ENCODE measurements at places on chromosomes 2 and 18.

- DNase-seq: no peak
Measured at GRCh38 chr2:221397187-221397586, 174.9 kb downstream of the EPHA4 start.

GRCh38 chr18:35099911-35100310 is 58.7 kb downstream of the MAPRE2 start:
- DNase-seq: no peak

DNA sequence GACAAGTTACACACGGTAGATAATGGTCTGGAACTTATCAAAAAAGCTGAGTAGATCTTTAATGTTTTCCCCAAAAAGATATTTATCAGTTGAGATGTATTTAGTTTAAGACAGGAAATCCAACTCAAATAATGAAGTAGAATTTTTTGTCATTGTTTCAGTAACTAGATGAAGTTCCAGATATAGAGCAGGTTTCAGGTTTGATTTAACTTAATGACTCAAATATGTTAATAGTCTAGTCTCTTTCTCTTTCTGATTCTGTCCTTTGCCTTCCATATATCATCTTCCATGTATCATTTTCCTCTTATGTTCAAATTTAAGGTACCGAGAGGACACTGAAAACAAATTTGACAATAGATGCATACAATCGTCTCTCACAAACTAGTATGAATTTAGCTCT is 23.6 kb upstream of the DOCK10 start:
- no peak for DNase-seq

GRCh38 chr2:222943820-222944219 is 83.0 kb downstream of the ACSL3 start:
- no peak for DNase-seq

- no peak for DNase-seq
Measured at GRCh38 chr18:80200171-80200931, 47.0 kb downstream of the PARD6G start.

GRCh38 chr2:144461308-144461766 is 58.6 kb downstream of the ZEB2 start:
- DNase-seq: no peak

DNA sequence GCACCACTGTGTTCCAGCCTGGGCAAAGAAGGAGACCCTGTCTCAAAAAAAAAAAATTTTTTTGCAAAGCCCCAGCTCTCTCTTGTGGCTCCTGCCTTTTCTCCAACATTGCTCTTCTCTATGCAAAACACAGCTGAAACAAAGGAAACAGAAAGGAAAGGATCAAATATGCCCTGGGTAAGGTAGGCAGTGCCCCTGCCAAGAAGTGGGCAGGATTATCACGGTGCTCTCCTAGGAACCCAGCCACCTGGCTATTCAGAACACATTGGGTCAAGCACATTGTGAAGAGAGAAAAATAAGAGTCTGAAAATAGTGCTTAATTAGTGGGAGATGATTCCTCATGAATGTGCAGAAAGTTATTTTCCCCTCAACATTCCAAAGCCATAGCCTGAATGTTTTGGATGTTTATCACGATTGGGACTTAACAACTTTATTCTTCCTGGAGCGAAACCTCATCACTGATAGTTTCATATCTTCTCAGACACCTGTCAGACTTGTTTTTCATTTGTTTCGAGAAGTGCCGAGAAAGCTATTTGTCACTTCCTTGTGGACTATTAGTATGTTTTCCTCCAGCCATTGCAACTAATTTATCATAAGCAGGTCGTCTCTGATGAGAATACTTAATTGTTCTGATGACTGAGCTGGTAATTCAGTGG is 42.7 kb upstream of the RPL31 start:
- DNase-seq: no peak

DNA sequence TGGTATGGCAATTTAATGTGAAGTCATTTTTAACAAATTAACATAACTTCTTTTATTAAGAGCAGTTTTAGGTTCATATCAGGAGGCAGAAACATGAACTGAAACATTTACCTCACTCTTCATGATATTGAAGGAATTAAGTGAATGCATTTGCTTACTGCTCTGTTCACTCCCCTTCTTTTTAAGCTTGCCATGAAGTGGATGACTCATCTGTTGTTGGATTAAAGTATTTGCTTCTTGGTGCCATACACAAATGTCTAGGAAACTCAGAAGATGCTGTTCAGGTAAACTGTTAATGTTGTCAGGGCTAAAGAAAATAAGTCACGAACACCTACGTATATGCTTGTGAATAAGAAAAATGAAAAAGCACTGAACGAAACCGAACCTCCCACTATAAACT is 10.2 kb upstream of the CABYR start:
- no peak for DNase-seq

DNA sequence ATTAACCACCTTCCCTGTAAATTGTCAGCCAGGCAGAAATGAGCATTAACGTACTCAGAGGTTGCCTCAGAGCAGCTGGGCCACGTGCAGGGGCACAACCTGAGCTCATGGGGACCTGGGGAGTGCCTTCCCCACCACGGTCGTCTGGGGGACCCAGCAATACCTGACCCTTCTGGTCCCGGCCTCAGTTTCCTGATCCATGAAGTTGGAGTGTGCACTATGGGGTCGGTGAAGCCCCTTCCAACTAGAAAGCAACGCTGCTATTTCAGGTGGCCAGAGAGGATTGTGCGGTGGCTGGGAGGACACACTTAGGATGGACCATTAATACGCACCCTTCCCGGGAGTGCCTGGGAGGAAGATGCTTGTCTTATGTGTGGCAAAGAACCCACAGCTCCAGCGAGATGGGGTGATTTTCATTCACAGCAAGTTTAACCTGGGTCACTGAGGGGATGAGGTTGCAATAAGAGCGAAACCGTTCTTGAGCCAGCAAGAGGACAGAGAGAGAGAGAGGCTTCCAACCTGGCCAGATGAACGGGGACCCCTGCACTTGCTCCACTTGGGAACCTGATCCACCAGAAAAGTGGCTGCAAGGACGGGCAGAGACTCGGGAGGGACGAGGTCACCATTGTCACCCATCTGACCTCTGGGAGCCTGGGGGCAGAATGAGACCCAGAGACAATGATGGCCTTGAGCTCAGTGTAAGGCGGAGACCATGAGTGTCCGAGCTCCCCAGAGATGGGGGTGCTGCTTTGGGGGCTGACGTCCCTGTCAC is 36.2 kb downstream of the NGEF start:
- no peak for DNase-seq

DNA sequence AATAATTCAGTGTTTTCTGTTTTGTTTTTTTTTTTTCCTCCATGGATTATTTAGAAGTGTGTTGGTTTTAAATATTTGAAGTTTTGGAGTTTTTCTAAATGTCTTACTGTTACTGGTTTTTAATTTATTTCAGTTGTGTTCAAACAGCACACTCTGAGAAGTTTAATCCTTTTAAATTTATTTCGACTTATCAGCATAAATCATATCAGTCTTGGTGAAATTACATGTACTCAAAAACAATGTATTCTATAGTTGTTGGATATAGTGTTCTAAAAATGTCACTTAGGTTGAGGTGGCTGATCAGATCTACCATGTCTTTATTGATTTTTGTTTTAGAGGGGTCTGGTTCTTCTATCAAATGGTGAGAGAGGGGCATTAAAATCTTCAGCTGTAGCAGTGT is 134.7 kb downstream of the NCOA1 start:
- no peak for DNase-seq

- no peak for DNase-seq
Measured at GRCh38 chr2:13560322-13560721, 843.6 kb downstream of the TRIB2 start.

- DNase-seq: no peak
Measured at GRCh38 chr2:238501311-238501710, 74.6 kb downstream of the ASB1 start.

DNA sequence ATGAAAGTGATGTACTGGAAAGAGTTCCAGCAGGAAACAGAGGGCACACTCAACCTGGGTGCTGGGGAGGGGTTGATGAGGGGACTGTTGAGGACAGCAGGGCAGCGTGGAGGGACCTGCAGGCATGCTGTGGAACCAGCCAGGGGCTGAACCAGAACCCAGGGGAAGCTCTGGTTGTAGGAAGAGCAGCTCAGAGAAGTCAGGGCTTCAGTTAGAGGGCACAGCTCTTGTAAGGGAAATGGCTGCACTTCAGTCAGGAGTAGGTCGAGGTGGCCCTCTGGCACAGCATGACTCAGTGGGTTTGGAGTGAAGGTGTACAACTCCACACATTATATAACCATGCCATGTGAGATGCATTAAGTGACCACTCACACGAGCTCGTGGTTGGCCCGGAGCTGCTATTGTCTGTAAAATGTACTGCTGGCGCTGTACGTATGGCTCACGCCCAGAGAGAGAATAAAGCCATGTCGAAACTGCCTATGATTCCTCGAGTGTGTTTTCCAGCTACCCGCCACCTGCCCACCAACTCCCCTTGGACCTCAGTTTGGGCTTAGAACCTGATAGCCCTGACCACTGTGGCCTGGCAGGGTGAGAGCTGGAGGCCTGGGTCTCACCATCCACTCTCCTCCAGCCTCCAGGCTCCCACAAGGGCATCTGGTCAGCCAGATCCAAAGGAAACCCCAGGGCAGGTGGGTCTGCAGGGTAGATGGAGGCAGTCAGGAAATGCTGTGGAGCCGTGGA is 136.5 kb upstream of the HS6ST1 start:
- no peak for DNase-seq

GRCh38 chr2:36395866-36396265 is 40.3 kb downstream of the CRIM1 start:
- no peak for DNase-seq

DNA sequence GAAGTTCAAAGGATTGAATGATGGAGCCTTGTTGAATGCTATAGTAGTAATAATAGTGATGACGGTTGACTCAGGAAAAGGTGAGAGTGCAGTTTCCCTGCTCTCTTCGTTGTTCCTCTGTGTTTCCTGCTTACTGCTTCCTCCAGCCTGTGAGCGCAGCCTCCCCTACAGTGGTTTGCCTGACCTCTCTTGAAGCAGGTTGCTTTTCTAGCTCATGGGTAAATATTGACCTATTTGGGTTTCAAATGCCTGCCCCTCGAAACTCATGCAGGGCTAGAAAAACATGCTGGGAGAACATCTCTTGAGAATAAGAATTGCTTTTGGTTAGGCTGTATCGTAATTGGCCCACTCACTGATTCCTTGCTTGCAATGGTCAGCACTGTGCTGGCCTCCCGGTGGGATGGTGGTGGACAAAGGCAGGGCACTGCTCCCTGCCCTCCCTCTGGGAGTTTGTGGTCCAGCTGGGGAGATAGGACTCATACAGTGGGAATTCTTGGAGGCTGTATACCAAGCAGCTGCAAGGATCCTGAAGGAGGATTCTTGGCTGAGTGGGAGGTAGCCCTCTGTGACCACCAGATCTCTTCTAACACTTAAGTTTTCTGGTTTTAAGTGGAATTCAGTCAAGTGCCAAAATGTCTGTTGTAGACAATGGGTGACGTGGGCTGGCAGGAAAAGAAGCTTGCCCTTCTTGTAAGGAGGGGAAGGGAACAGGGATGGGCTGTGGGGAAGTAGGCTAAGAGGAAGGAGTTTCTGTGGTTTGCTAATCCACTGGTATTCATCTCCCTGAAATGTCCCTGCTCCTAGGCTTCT is 5.4 kb upstream of the RNF181 start:
- DNase-seq: no peak

- DNase-seq: no peak
Measured at GRCh38 chr18:13382366-13382953, 163.9 kb downstream of the LDLRAD4 start.

GRCh38 chr2:86335865-86336674 is 1.4 kb downstream of the REEP1 start:
- no peak for DNase-seq

GRCh38 chr18:50091509-50092244 is 103.3 kb downstream of the MYO5B start:
- no peak for DNase-seq

GRCh38 chr2:130354139-130354428 is 1.8 kb upstream of the PTPN18 start:
- no peak for DNase-seq

- DNase-seq: no peak
Measured at GRCh38 chr18:58909521-58909920, 44.8 kb downstream of the ZNF532 start.

DNA sequence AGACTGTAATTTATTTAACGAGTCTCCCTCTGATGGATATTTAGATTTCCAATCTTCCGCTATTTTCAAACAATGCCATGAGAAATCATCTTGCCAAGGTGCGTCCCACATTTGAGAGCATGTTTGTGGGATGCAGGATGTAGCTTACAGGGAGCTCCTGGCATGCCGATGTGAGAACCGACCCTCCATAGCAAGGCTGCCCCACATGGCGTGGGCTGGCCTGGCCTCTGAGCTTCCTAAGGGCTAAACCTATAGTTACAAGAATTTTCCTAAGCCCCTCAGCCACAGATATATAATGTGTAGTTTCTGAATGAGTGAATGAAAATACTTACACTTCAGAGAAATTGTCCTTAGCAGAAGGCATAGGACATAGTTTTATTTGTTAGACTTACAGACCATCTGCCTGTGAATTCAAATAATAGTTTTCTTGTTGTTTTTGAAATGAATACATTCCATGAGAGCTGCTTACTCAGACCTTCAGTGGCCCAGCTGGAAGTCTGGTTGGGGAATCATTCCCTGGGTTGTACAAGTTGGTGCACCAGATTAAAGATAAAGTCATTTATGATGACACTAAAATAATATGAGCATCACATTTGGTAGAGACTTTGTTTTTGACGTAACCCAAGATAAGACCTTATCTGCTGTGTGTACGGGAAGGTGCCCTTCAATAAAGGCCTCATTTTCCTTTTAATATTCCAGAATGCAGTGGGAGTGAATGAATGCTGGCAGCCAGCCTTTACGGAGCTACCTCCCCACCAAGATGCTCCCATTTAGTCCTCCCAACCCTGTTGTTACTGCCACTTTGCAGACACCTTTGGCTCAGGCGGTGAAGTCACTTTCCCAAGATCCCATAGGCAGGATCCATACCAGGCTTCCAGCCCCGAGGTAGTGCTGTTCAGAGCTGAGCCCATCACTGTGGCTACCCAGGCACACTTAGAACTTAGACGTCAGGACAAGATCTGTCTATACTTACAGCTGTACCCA is 107.1 kb downstream of the GLI2 start:
- DNase-seq: no peak

- DNase-seq: no peak
Measured at GRCh38 chr18:40208958-40209357, 1746.1 kb upstream of the PIK3C3 start.

- no peak for DNase-seq
Measured at GRCh38 chr18:72867746-72868584, at the start of gene NETO1. Gene NETO1, minus strand, starts transcription at chr18:72867987. Its CDS starts 696 bp downstream, at chr18:72867291.

DNA sequence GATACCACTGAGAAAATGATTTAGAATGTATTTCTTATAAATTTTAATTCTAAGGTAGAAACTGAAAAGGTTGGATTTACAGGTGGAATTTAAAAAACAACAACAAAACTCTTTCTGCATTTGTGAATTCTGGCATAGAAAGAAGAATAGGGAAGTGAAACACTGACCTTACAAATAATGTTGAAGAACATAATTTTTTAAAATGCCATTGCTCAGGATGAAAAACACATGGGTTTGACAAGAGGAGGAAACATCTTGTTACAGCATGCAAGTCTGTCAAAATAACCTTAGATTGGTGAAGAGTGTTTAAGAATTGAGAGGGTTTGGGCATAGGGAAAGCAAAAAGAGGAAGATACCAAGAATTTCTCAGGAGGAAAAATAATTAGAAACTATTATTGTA is 184.3 kb downstream of the UBE2E3 start:
- no peak for DNase-seq

- peak; percentile 55 for DNase-seq
Measured at GRCh38 chr18:46815661-46816060, 58.8 kb upstream of the ST8SIA5 start.

GRCh38 chr2:236731767-236732580 is 162.3 kb downstream of the ACKR3 start:
- DNase-seq: peak; percentile 22
